ENCODE measurements at places on chromosomes 1 and 21.

- no peak for DNase-seq
Observed at GRCh38 chr1:87104945-87105344, 190.5 kb downstream of the HS2ST1 start.

GRCh38 chr1:36857754-36858153, 176.6 kb downstream of the GRIK3 start:
- DNase-seq: no peak

DNA sequence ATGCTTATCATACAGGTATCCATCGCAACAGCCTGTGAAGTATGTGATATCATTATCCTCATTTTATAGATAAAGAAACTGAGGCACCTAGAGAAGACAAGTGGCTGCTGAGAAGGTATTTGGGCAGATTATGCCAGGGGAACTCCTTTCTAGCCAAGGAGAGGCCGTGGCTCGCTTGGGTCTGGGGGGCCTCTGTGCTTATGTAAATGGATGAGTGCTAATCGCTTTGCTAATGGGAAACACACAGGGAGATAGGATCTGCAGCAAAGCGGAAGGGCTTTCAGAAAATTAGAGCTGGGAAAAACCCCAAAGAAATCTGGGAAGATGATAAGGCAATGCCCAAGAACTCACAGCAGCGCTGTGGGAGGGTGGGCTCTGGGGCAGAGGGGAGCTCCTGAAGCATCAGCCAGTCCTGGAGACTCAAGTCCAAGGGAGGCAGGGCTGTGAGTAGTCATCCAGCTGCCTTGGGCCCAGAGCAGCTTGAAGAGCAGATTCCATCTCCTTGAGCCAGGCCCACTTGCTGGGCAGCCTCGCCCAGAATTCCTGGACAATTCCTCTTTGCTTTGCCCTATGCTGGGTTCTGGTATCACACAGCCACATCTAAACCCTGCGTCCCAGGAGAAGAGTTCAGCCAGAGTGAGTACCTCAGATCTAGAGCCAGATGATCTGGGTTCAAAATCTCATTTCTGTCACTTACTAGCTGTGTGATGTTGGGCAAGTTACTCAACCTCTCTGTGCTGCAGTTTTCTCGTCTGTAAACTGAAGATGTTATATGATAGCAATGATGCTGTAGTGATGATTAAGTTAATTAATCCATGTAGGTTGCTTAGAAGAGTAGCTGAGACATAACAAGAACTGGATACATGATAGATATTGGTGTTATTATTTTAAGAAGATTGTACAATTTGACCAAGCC, 36.7 kb downstream of the FOXD2 start:
- no peak for DNase-seq

GRCh38 chr1:184032930-184033418, 4.6 kb downstream of the COLGALT2 start:
- no peak for DNase-seq

GRCh38 chr1:98651116-98651632, 10.3 kb upstream of the SNX7 start:
- DNase-seq: no peak
